ENCODE measurements at places on chromosomes 3 and 15.

GRCh38 chr3:126266291-126266840 lies 86.0 kb upstream of the ALDH1L1 start:
- DNase-seq, result no peak

DNA sequence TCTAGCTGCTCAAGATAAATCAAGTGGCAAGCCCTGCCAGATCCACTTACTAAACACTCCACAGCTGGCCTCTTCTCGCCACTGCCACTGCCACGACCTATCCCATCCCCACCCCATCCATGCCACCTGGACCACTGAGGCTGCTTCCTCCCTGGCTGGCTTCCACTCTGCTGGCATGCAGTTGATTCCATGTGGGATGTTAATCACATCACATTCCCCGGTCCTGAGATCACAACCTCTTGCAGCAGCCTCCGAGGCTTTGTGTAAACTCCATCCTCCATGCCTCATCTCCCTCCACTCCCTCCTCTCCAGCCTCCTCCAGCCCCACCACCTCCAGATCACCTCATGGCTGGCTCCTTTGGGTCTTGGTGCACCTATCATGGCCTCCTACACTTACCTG lies 7.7 kb downstream of the NCKIPSD start:
- DNase-seq, result no peak

DNA sequence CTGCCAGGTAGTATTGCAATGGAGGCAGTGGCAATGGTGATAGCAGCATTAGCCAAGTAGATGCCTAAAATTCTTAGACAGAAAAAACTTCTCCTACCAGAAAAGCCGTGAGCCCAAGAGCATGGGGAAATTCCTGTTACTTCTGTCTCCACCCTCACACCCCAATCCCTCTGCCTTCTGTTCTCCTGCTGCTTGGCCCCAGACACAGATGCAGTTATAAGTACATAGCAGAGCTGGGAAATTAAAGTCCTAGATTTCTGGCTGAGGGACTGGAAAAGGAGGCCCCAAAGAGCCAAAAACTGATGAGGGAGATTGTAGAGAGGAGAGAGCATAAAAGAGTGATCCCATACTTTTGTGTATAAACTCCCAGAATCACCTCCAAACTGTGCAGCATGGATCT lies 166.9 kb downstream of the SMAD6 start:
- no peak for DNase-seq

DNA sequence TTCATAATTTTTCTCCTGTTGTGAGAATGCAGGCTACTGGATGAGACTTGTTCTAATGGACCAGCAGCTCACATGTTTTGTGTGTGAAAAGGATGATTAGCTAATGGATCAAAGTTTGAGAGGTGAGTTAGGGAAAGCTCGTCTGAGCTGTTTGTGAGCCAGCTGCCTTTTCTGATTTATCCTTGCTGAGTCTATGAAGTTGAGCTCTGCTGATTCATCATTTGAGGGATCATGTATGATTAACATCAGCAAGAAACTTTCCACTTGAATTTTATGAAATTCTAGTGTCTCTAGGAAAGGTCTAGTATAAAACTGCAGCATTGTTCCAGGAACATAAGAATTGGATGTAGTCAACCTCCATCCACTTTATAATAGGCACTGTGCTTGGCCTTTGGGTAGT lies 698.7 kb downstream of the NTRK3 start:
- DNase-seq, result no peak

DNA sequence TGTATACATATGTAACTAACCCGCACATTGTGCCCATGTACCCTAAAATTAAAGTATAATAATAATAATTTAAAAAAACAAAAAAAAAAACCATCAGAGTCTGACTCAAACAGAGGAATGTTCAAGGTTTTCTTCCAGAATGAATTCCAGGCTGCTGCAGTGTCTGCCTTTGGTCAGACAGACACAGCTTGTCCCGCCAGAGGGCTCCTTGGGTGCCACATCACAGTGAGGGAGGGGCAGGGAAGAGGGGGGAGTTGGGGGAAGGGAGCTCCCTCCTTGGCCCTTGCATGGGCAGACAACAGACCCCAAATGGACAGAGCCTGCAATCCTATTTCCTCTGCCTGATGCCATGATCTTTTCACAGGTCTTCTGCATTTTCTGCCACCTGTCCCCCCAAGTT lies 36.5 kb downstream of the ITGB5 start:
- DNase-seq, result no peak

DNA sequence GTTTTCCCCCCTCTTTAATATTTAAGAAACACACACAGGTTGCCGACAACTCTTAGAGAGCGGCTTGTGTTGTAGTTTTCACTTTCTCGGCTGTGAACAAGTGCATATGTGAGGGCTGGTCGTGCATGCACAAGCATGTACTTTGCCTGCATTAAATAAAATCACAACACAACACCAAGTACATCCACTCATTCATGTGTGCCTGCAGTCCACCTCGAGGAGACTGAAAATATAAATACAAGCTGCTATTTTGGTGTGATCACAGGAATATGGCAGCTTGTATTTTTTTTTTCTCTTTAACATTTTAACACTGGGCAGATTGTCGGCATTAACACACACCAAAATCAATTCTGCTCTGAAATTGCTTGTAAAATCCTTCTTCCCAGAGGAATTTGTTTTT lies 346.4 kb downstream of the TBC1D5 start:
- DNase-seq, result no peak

DNA sequence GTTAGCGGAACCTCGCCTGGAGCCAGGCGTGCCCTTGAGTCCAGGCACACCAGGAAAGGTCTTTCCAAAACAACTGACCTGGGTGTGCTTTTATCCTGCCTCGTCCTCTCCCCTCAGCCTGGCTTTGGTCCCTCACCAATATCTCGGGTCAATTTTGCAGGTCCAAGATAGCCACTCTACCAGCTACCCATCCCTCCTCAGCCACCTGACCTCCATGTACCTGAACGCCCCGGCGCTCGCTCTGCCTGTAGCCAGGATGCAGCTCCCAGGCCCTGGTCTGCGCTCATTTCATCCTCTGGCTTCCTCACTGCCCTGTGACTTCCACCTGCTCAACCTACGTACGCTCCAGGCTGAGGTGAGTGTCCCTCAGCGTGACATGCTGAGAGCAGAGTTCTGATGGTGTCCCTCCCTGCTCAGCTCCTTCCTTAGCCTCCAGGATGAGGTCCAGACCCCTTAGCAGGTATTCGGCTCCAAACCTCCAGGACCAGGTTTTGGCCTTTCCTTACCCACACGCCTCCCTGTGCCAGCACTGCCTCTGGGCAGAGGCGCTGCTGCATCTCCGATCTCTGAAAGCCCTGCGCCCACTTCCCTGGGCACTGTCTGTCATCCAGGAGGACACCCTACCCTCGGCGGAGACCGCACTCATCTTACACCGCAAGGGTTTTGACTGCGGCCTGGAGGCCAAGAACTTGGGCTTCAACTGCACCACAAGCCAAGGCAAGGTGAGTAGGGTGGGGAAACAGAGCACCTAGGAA lies 14.1 kb downstream of the HDDC3 start:
- DNase-seq, result no peak

DNA sequence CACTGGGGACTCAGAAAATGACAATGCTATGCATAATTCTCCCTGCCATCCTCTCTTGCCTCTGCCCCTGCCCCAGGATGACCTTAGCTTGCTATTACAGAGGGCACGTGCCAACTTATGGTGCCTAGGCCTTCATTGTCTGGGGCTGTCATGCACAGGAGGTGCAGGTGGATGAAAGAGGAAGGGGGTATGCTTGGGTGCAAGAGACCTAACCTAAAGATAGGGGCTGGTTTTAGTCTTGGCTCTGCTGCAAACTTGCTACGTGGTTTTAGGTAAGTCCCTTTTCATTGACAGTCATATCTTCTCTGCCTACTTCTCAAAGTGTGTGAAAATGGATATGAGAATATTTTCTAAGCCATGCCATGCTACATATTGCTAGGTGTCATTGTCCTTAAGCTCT lies 161.3 kb downstream of the EPHB1 start:
- DNase-seq, result no peak

GRCh38 chr3:142794508-142794907 lies 70.7 kb downstream of the TRPC1 start:
- no peak for DNase-seq

DNA sequence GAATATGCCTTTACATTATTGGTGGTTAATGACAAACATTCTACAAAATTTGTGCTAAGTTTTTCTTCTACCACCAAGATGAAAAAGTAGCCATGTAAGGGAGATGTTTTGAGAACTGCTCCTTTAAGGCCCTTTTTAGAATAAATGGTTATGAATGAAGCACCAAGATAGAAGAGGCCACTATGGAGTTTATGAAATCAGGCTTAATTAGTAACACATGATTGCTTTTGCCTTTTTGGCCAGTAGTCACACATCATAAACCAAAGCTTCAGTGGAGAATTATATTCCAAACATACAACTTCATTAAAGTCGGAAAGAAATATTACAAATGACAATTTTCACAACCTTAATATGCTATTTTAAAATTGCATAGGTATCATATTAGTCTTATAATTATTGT lies 331.7 kb downstream of the RBMS3 start:
- DNase-seq, result no peak

GRCh38 chr3:53238051-53238850 lies 17.6 kb downstream of the TKT start:
- no peak for DNase-seq

DNA sequence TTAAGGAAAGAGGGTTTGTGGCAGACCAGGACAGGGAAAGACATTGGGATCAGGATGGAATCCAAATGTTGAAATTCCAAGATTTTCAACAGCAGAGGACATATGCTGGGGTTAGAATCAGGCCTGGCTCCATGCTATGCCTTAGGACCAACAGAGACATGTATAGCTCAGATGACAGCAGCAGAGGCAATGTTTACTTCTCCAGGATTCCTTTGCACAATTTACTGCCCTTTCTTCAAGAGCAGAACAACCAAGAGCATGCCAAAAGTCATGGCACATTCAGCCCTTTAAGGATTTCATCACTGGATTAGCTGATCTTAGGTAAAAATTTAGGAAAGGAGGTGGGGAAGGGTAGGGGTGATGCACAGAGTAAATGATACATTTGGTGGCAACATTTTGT lies 69.6 kb upstream of the GSK3B start:
- DNase-seq, result no peak

DNA sequence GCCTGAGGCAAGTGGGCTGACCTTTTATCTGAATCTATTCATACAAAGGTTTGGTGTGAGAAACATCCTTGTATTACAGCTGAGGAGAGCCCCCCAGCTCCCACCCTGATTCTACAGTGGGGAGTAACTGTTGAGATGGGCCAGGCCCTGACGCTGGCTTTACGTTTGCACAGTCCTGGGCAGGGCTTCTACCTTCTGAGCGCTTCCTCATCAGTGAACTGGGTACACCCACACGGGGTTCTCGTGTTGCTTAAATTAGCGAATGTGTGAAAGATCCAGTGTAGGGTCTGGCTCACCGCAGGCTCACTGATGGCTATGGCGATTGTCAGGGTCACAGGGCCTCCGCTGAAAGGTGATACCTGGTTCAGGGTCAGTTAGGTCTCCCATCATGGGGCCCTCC lies 7.3 kb upstream of the GHRL start:
- no peak for DNase-seq

DNA sequence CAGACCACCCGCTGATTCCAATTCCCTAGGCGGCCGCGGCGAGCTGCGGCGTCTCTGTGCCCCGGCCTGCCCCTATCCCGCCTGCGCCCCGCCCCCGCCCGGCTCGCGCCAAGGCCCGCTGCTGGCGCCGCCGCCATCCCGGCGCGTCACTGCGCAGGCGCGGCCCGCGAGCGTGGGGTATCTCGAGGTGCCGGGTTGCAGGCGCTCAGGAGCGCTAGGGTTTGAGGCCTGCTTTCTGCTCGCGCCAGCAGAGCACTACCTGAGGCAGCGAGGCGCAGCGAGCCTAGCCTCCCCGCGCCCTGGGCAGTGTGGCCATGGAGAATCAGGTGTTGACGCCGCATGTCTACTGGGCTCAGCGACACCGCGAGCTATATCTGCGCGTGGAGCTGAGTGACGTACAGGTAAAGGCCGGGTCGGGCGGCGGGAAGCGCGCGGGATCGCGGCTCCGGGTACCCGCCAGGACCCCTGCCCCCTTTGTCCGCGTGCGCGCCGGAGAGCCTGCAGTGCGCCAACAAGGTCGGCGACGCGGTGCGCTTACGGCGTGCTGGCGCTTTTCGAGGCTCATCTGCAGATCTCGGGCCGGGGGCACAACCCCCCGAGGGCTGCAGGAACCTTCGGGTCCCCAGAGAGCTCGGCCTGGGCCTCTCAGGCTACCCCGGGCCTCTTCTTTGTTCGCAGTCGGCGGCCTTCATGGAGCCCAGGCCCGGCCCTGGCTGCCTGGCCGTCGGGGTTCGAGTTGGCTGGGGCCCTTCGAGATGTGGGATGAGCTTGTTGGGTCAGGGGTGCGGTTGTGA lies at the start of gene HACD3:
TSS of gene HACD3 (plus strand) at position 146 of the 794 bp plus-strand sequence. CDS start at position 315, 169 bp downstream.
- DNase-seq, result peak; percentile 85

DNA sequence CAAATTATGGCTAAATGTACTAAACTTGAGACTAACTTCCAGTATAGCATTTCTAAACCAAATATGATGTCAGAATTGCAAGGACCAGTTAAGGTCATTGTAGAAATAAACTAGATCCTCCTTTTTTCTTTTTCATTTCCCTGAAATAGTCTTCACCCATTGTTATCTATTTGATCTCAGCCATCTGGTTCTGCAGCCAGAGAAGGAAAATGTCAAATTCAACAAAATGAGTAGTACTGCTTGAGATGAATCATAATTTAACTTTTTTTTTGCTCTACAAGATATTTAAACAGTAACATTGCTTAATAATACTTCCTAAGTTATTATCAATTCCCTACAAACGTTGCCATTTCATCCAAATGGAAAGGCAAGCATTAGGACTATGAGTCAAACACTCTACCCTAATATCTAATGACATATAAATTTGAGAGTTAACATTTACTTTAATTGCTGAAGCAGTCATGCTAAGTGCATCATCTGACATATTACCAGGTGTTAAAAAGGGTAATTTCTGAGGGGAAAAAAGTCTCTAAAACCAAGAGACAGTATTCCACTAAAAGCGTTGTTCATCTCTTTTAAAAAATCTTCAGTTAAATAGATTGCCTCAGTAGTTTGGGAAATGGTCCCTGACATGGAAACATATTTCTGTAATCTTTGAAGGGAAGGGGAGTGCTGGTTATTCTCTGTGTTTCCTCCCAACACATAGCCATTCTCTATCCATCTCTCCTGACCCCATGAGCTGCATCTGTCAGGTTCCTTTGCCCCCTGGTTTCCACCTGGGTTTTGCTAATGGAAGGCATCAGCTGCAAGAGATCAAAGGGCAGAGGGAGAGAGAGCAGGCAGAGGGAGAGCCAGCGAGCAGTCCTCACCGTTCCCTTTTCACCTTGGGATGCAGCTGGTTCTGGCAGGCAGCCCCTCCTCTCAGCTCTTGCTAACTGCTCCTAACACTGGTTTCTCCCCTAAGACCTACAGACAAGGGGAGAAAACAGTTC lies 138.5 kb downstream of the ARPP21 start:
- DNase-seq, result no peak

GRCh38 chr3:30502051-30502741 lies 104.2 kb upstream of the TGFBR2 start:
- no peak for DNase-seq

DNA sequence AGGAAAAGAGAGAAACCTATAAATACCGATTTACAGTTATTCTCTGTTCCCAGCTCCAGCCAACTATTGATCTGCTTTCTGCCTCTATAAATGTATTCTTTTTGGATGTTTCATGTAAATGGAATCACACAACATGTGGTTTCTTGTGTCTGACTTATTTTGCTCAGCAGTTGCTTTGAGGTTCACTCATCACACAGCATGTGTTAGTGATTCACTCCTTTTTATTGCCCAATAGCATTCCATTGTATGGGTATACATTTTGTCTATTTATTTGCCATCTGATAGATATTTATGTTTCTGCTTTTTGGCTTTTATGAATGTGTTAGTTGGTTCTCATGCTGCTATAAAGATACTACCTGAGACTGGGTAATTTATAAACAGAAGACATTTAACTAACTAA lies 23.6 kb downstream of the CCR1 start:
- no peak for DNase-seq

All from hindlimb muscle (tissue), 1 donor.